ENCODE measurements at places on chromosomes 16 and 17.
A peak's percentile ranks its signal among the peaks of the same experiment; 100 is the strongest.

DNA sequence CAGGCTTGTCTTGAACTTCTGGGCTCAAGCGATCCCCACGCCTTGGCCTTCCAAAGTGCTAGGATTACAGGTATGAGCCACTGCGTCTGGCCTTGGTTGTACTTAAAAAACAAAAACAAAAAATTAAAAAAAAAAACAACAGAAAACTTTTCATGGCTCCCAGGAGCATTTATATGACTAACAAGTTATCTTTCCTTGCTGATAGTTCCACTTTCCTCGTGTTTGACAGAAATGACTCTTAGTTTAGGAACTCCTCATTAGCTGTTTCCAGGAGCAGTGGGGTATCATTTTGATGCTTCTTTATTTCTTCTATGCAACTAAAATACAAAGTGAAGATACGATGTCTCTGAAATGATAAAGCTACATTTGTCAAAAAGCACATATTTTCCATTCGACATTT, 165.4 kb downstream of the PRKCA start:
- no peak for DNase-seq

GRCh38 chr17:47987240-47987835, 16.4 kb downstream of the CDK5RAP3 start:
- no peak for DNase-seq

DNA sequence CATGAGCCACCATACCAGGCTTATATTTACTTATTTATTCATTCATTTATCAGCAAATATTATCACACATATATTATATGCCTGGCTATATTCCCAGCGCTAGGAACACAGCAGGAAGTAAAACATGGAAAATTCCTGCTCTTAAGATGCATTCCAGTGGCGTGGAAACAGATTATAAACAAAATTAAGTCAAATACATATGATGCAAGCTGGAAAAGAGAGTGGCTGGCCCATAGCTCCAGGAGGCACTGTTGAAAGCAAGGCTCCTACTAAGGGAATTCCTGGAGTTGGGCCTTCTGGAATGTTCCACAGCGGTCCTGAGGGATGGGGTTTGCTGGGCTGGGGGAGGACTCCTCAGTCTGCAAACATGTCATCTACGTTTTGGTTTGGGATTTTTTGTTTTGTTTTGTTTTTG, 18.4 kb downstream of the ADCY9 start:
- DNase-seq = no peak

- DNase-seq = peak; percentile 69
These were observed at the start of gene METRNL for GRCh38 chr17:83079352-83079747. TSS of gene METRNL (plus strand) at chr17:83079609. CDS start at chr17:83079816, 207 bp downstream.

- DNase-seq = no peak
These were observed 40.1 kb upstream of the SLC38A10 start for GRCh38 chr17:81334987-81335772.

- no peak for DNase-seq
These were observed 140.6 kb downstream of the CLEC16A start for GRCh38 chr16:11084876-11085485.

DNA sequence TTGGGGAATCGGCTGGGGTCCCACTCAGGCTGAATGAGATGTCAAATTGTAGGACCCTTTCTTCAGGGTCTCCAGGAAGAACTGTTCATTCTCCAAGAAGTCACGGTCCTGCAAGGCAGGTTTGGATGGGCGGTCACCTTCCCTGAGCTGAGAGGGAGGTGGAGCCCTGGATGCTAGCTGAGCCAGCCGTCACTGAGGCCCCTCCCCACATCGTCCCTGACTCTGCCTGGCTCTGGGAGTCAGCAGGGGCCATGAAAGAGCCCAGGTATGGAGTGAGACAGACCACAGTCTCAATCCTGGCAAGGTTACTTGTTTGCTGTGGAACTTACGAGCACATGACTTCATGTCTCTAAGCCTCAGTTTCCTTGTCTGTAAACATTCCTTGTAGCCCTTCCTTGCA, 6.0 kb upstream of the MRPL38 start:
- no peak for DNase-seq

- no peak for DNase-seq
These were observed 378.9 kb downstream of the PMP22 start for GRCh38 chr17:14886200-14886739.

DNA sequence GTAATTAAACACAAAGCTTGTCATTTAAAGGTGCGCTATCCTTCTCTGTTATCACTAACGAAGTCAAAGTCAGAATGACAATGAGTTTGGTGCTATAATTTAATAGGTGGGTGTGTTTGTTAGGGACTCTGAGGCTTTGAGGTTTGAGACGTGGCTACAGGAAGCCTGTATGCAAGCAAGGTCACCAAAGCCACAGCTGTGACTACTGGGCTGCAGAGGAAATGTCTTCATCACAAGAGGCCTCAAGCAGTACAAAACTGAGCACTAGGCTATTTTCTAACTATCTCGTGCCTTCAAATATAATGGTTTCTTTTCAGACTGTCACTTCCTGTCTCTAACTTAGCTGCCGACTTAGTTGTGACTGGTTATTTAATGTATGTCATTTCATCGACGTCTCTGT, 141.2 kb downstream of the AATF start:
- peak; percentile 14 for DNase-seq

- DNase-seq = no peak
These were observed 237.7 kb downstream of the KATNIP start for GRCh38 chr16:27787665-27788064.

DNA sequence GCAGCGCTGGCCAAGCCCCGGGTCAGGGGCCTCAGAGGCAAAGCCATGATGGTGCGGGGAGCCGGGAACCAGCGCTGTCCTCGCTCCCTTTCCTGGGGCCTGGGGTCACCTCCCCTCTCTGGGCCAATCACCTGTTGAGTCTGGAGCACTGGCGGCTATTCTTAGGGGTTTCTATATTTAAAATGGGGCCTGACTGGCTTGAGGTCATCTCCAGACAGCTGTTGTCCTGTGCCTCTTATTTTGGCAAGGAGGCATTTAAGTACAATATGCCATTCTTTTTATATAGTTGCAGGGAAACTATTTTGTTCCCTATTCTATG, at the start of gene COX6A2:
Gene COX6A2, minus strand, starts transcription at position 82 of the 319 bp plus-strand sequence. Its CDS starts 35 bp downstream, at position 47.
- DNase-seq = no peak

DNA sequence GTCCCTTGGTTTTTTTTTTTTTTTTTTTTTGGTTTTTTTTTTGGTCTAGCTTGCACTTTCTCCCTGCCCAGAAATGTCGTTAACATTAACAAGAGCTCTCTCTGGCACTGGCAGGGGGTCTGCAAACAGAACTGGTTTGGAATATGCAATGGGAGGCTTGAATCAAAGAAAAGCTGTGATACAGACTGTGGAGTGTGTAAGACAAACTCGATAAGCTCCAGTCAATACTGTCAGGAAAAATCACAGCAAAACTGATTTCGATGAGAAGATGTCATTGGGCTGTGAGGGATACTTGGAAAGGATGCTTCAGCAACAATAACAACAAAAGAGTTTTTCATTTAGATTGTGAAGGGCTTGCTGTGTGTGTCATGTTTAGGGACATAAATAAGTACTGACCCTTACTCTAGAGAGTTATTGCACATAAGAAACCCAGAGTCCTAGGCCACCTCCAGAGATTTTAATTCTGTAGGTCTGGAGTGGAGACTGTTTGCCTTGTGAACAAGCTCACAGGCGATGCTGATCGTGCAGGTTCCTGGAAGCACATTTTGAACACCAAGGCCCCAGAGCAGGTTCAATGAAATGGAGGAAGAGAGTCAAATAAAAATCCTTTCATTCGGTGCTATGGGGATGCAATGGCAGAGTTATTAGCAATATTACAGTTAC, 470.7 kb upstream of the RBFOX1 start:
- no peak for DNase-seq

DNA sequence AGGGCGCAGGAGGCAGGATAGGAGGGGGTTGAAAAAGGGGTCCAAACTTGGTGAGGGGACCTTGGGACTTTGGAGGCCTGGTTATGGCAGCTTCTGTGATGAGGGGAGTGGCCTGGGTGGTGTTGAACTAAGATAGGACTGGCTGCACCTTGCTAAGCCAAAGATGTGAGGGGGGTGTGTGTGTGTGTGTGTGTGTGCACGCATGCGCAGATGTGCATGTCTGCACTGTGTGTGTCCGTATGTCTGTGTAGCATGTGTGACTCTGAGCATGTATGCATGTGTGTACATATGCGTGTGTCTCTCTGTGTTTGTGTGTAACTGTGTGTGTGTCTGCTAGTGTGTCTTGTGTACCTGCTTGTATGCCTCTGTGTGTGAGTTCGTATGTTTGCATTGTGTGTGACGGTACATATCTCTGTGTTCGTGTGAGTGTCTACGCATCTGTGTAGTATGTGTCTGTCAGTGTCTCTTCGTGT, 4.1 kb downstream of the SLC16A5 start:
- no peak for DNase-seq

DNA sequence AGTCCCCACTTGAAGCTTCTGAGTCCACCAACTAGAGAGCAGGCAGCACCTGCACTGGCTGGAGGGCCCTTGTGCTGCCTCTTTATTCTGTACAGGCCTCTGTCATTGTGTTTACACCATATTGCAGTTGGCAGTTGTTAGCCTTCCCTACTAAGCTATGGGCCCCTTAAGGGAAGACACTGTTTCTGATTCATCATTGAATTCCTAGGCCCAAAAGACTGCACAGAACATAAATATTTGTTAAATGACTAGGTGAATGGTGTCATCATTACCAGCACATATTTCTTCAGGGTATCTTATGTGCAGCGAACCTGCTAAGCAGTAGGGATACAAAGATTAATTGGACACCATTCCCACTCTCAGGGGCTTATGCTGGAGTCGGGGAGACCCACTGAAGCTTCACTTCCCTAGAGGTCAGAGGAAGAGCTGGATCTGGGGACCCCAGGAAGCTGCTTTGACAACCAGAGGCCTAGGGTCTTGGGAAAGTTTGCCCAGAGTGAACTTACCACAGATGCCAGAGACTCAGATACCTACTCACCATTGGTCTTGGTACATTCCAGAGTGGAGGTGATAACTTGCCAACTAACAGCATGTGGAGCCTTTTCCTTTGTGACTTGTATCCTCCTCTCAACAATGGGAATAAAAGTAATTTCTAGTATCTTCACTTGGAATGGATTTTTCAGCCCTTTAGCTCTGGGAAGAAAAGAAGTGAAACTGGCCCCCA, 28.7 kb upstream of the DDX52 start:
- no peak for DNase-seq

DNA sequence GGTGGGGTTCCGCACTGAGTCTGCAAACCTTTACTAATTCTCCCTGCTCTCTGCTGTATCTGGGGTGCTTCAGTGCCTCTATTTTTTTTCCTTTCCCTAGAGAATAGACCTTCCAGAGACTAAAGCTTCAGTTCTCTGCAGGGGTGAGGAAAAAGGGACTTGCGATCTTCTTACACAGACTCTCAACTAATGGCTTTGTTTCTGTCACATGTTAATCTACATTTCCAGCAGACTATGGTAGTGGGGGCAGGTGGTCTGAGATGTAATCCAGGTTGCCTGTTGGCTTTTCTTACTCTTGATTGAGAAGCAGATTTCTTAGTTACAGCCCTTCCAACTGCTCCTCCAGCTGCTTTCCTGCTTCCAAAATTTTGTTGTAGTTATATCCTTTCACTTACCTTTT, 229.0 kb upstream of the NLRP1 start:
- DNase-seq = no peak

DNA sequence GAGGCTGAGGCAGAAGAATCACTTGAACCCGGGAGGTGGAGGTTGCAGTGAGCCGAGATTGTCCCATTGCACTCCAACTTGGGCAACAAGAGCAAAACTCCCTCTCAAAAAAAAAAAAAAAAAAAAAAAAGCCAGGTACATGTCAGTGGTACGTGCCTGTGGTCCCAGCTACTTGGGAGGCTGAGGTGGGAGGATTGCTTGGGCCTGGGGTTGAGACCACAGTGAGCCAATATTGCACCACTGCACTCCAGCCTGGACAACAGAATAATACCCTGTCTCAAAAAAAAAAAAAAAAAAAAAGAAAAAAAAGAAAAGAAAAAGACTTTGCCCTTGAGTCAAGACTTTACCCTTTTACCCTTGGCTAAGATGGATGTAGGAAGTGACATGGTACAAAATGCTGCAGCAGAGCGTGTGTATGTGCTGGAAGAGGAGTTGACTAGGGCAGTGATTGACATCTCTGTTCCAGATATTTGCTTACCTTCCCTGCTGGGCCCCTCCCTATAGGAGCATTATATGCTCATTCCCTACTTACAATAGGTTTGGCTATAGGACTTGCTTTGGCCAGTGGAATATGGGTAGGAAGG, 10.6 kb downstream of the STX4 start:
- no peak for DNase-seq

DNA sequence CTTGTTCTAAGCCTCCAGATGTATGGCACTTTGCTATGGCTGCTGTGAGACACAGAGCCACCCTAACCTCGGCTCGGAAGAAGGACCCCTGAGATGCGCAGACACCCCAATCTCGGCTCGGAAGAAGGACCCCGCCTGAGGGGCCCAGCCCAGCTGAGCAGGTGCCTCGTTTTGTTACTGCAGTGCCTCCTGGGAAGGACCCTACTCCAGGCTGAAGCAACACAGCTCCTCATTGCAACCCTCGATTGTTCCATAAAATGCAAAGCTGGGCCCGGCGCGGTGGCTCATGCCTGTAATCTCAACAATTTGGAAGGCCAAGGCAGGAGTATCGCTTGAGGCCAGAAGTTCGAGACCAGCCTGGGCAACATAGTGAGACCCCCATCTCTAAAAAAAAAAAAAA, 61.3 kb downstream of the C16orf95 start:
- DNase-seq = no peak

DNA sequence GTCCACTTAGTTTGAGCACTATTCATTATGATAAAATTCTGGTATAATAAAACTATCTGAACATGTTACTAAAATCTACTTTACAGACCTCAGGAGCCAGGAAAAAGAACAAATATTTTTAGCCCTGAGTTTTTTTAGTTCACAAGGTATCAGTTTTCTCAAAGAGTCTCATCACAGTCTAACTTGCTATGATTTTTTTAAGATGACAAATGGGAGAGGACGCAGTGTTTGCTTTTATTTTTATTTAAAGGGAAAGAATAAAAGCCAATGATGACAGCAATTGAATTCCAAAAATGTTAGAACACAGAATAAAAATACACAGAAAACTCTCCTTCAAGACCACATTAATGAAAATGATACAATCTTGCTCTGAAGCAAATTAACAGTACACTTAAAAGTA, 7.4 kb downstream of the MED13 start:
- DNase-seq = no peak

DNA sequence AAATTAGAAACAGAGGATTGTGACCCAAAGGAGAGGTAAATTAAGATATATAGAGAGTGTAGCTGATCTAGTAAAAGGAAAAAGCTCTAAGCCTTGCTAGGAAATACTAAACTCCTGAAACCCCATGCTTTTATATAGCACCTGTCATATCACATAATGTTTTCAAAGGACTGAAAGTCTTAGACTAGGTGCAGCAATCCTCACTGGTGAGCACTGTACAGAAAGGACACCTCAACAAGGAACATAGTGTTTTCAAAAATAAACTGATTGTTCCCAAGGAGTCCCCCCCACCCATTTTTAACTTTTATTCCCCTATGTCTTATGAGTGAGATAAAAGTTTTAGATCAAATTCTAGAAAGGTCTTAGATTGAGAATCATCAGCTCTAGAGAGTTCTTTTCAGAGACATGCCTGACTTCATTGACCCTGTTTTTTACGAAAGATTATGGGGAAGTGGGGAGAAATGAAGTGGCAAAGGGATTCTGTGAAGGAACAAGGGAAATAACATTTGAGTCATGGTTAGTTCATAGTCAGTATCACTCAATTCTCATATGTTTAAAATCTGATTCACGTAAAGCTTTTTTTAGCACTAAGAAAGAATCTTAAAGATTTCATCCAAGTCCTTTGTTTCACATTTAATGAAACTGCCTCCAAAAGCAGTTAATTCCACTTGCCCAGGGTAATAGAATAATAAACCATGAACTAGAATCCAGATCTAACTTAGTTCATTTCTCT, 166.4 kb downstream of the CYB561 start:
- no peak for DNase-seq

GRCh38 chr16:67950335-67950843, 6.5 kb upstream of the LCAT start:
- DNase-seq = no peak

- DNase-seq = no peak
These were observed 31.7 kb upstream of the DHX40 start for GRCh38 chr17:59533694-59534093.
